Cortex of kidney (tissue), 1 donor: ENCODE measurements at places on chromosomes 12 and 14.

- DNase-seq: no peak
These were observed 79.5 kb downstream of the GALNT9 start for GRCh38 chr12:132249689-132250478.

DNA sequence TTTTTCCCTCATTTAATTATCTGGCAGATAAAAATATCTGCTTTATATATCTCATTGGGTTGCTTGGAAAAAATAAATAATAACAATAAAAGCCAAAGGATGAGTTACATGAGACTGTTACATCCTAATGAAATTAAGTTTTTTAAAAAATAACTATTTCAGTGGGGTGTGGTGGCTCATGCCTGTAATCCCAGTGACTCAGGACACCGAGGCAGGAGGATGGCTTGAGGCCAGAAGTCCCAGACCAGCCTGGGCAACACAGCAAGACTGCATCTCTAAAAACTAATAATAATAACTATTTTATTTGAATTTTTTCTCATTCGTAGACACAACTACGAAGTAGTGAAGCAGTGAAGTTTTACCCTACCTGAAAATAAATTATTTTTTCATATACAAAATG is 103.3 kb downstream of the BCAT1 start:
- DNase-seq: no peak

DNA sequence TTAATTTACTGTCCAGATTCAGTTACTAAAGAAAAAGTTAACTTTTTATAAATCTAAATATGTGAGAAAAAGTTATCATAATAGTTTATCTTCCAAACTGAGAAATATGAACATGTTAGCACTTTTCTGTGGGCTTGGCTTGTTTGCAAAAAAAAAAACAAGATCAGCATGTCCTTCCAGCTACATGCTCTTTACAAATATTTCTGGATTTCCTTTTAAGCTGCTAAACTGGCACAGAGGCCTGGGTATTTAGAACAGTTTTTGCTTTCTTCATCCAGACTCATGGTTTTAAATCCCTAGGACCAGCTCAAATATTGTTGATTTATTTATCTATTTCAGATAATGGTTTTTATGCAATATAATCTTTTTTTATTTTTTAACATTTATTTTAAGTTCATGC is 1444.5 kb upstream of the FLRT2 start:
- DNase-seq: no peak

DNA sequence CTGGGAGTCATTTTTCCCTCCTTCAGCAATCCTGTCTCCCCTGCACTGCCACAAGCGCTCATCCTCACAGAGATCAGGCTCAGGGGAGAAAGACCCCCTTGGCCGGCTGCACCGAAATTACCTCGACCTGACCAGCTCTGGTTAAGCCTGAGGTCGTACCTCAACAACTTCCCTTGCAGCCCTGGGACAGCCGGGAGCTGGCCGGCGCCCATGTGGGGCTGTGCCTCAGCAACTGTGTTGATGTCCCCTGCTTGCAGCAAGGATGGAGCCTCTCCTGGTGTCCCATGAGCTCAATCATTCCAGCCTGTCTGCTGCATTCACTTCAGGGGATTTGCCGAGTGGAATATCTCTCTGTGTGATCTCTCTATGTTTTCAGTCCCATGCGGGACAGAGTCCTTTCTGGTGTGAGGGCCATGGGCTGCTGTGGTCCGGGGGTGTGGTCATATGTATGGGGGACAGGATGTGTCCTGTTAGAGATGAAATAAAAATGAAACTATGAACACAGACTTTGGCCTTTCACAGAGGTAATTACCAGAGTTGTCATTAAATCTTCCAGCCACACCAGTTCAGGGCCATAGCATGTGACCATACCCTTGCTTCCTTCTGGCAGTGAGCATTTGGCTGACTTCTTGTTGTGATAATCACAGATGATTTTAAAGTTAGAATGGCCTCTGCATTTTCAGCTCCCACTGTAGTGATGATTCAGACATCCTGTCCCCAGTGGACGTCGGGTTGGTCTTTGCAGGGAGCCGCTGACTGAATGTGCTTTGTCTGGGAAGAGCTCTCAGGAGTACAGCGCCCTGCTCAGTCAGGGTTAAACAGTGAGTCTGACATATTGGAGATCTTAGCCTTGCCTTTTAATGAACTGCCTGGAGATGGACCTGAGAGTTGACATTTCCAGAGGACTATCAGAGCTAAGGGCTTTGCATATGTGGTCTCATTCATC is 405.9 kb downstream of the AACS start:
- no peak for DNase-seq

- no peak for DNase-seq
These were observed 7.0 kb downstream of the SLIRP start for GRCh38 chr14:77714926-77715325.

DNA sequence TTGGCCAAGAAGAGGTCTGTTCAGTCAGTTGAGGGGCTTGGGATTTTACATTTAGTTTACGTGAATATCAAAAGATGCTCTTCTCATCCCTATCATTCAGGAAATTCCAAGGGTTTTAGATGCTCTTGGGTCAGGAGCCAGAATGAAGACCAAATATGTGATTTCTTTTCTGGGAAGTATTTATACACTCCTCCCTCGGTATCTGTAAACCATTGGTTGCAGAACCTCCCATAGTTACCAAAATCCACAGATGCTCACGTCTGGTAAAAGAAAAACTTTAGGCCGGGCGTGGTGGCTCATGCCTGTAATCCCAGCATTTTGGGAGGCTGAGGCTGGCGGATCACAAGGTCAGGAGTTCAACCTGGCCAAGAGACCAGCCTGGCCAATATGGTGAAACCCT is 75.9 kb downstream of the TNFAIP2 start:
- no peak for DNase-seq

DNA sequence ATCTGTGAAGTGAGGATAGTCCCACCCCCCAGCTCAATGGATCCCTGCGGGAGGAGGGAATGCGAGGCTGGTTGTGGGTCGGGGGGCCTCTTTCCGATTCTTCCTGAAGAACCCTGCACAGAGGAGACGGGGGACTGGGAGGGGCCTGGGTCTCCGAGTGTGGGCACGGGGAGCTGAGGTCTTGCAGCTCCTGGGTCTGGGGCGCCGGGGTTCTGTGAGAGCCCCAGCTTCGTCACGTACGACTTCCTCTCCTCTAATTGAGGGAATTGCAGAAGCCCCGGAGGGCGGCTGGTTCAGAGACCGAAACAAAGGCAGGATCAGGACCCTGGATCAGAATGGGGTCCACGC is 66.6 kb downstream of the DIO3 start:
- no peak for DNase-seq

DNA sequence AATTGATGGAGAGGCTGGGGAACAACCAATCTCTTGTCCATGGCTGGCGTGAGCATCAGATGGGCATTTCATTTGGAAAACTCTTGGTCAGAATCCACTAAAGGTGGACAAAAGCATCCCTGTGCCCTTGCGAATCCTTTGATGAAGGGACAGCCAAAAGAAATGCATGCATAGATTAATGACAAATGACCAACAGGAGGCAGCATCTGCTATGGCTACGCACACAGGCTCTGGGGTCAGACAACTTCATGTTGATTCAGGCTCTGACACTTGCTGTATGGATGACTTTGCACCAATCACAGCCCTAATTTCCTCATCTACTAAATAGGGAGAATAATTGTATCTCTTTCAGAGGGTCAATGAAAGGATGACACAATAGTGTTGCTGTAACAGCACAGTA is 117.5 kb downstream of the ASCL4 start:
- no peak for DNase-seq

GRCh38 chr12:22034709-22035506 is 11.1 kb upstream of the CMAS start:
- no peak for DNase-seq

DNA sequence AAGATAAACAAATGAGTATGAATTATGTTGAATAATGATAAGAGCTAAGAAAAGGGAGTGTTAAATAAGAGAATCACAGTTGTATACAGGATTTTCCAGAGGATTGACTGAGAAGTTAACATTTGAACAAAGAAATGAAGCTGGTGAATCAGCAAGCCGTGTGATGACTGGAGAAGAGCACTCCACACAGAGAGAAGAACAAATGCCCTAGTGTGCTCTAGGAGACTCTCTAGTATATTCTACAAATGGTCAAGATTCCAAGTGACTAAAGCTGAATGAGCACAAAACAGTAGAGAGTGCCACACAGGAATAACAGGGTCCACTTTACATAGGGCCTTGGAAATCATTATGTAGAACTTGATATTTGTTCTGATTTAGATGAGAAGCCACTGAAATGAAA is 587.1 kb upstream of the ATXN7L3B start:
- DNase-seq: no peak

GRCh38 chr12:86777325-86777724 is 521.1 kb upstream of the MGAT4C start:
- no peak for DNase-seq

DNA sequence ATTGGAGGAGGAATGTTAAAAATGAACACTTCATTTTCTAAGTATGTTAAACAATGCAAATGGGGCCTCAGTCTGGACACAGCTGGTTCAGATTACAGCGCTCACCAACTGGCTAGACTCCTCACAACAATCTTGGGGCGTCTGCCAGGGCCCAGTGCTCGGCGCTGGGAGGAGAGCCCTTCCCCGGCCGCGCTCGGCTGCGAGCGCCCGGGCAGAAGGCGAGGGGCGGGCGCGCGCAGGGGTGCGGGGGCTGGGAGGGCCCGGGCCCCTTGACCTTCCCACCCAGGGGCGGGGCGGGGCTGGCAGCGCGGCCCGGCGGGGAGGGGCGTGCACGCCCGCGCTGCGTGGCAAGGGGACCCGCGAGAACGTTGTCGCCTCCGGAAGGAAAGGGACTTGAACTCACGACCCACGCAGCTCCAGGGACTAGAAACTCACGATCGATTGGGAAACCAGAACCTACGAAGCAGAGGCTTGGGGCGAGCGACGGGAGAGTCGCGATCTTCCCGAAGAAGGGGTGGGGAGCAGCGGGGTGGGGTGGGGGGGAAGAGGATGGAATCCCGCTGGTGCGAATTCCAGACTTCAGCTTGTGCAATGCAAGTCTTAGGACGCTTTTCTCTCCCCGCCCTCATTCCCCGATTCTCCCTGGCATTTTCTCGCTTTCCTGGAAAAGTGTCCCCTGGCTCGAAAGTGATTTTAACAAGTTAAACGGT is at the start of gene FBLN5:
Gene FBLN5, minus strand, starts transcription at position 220 of the 710 bp plus-strand sequence. CDS start 465 bp downstream, outside the sequence.
- DNase-seq: no peak

DNA sequence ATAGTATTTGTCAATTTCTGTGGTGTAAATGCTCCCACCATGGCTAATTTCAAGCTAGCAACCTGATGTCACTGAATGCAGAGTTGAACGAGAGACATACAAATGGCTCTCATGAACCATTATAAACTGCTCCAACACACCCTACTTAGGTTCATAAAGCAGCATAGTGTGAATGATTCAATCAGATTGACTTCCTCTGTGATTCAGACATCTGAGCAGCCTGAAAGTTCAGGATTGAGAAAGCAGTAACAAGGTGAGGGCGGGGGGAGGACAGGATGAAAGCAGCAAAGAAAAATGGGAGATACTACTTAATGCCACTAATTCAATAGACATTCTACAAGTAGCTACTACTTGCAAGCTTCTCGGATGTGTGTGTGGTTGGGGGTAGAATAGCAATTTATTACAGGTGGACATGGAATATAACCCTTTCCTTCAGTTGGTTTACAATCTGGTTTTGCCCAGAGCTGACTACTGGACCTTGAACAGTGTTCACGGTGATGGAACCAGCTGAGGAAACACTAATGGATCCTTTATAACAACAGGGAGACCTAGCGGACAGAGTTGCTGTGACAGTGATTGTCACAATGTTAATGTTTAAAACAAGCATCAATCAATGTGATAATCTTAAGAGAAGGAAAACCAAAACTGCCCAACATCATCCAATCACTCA is 52.5 kb upstream of the PELI2 start:
- DNase-seq: no peak

- no peak for DNase-seq
These were observed 604 bp upstream of the ARHGEF25 start for GRCh38 chr12:57610554-57611107.

GRCh38 chr12:46384451-46385309 is 12.1 kb upstream of the SLC38A2 start:
- DNase-seq: no peak

DNA sequence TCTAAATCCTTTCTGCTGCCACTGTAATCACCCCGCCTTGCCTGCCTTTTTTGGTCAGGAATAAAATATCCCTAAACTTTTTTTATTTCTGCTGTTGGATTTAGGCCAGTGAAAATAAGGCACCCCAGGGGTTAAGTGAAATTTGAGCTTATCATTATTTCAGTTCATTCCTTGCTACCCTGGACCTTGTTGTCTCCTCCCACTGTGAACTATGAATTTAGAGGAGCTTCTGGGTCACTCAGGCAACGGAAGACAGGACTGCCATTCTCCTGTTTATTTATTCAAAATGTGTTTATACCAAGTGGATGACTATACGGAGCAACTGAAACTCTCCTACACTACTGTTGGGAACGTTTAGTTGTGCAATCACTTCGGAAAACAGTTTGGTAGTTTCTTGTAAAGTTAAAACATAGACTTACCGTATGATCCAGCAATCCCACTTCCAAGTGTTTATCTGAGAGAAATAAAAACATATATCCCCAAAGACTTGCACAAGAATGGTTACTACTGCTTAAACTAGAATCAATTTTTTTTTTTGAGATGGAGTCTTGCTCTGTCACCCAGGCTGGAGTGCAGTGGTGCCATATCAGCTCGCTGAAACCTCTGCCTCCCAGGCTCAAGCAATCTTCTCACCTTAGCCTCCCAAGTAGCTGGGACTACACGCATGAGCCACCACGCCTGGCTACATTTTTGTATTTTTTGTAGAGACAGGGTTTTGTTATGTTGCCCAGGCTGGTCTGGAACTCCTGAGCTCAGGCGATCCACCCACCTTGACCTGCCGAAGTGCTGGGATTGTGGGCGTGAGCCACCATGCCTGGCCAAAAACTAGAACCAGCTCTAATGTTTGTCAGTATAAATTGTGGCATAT is 2.3 kb upstream of the TRAFD1 start:
- DNase-seq: no peak

DNA sequence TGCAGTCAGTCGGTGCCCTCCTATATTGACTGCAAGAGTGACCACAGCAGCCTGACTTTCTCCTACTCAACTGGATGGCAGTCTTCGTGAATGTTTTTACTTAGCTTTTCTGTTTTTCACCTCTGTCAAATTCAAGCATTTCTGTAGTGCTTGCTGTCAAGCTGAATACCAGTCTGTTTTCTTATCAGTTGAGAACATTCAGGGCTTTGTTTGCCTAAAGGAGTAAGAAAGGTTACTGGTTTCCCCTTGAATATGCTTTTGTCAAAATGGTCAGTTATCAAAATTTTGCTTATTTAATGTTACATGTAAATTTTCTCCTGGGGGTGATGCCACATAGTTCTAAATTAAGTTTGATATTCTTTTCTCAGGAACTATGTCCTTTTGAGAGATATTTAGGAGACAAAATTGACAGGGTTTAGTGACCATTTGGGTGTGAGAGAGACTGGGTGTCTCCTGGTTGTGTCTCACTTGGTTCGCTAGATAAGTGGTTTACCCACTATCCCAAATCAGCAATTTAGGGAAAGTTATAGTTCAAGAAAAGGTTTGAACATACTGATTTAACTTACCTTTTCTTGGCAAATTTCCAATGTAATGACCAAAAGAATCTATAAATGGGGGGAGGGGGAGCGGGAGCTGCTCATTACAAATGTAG is 366.3 kb downstream of the TMTC2 start:
- no peak for DNase-seq
